ENCODE measurements at places on chromosomes 3 and 15.

DNA sequence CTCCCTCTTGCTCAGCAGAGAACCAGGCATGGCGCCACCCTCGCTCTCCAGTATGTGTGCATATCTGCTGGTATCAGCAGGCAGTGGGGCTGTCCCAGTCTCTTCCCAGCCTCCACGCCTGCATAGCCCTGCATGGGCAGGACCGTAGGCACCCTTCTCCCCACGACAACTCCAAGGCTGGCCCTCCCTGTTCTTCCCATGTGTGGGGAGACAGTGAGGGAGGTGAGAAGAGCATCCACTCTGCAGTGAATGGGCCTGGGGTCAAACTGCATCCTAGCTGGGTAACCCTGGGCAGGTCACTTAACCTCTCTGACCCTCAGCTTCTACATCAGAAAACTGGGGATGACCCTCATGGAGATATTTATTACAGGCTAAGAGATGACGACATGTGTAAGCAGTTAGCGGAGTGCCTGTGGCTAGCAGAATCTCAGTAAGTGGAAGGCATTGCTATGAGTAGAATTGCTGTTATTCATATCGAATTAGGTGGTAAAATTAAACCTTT lies 13.3 kb upstream of the SSUH2 start:
- no peak for DNase-seq

GRCh38 chr3:54538346-54538745 lies 389.5 kb downstream of the LRTM1 start:
- DNase-seq = no peak

DNA sequence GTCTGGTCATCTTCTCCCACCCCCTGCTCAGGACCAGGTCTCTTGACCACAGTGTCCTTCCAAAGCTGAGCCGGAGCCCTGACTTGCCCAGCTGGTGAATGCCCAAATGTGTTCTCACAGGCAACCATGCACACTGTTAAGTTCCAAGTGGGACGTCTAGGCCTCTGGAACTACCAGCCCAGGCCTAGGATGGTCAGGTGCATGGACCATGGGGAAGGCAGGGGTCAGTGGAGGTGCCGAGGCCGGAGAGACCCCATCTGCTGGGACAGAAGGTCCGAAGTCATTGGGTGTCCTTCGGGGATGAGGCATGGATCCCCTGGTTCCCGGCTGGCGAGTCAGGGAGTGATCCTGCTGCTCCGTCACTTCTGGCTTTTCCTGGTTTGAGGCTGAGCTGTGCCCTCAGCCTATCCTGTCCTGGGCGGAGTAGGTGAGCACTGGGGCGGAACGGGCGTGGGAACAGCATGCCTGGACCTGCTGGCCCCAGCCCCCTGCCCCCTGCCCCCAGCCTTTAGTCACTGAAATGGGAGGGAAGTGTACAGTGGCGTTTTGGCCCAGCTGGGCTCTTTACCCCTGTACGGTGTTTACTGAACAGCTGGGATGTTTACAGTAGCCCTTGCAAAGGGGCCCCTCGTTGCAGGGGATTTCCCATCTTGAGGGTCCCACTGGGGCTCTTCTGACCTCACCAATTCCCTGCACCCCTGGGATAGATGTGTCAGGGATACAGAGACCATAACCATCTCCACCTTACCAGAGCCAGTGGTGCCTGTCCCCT lies 12.1 kb downstream of the SEMA3F start:
- DNase-seq = no peak

- peak; percentile 90 for DNase-seq
Measured at GRCh38 chr15:84685304-84685703, 27.3 kb upstream of the NMB start.
